ENCODE measurements at places on chromosomes 1 and 21.
A peak's percentile ranks its signal among the peaks of the same experiment; 100 is the strongest.

DNA sequence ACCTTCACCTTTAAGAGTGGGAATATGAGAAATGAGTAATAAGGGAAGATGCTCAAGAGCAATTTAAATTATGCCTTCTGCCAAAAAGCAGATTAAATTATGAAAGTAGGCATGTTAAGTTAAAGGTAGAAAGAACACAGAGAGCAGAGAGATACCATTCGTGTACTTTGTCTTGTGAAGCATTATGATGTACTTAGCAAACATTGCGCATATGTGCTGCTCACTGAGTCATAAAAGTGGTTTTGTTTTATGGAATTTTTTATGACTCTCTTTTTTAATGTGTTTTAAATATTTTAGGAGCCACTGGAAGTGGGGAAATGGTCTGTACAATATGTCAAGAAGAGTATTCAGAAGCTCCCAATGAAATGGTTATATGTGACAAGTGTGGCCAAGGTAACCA is 35.3 kb downstream of the MTF2 start:
- DNase-seq = peak; percentile 19

DNA sequence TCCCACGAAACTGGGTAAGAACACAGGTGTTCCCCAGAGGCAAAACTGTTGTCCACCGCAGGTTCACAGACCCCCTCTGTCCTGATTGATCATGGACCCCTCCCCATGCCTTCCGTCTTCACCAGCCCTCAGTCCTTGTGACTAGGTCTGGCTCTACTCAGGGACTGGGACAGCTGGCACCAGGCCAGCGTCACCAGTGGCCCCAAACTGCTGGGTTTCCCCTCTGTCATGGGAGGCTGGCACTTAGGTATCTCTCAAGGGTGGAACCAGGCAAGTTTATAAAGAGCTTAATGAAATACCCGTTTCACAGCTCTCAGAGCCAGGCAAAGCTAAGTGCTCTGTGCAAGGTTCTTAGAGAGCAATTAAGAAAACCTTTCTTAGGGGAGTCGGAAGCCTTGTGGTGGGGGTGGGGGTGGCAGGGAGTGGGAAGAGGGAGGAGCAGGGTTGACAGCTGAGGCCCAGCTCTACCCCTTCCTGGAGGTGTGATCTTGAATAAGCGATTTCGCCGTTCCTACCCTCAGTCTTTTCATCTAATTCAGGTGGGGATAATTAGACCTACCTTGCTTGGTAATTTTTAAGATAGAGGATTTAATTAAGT is 35.0 kb upstream of the IFNLR1 start:
- no peak for DNase-seq

- no peak for DNase-seq
Measured at GRCh38 chr1:8782001-8782620, 35.3 kb downstream of the RERE start.

GRCh38 chr1:77803371-77803770 is 23.9 kb downstream of the MIGA1 start:
- no peak for DNase-seq

DNA sequence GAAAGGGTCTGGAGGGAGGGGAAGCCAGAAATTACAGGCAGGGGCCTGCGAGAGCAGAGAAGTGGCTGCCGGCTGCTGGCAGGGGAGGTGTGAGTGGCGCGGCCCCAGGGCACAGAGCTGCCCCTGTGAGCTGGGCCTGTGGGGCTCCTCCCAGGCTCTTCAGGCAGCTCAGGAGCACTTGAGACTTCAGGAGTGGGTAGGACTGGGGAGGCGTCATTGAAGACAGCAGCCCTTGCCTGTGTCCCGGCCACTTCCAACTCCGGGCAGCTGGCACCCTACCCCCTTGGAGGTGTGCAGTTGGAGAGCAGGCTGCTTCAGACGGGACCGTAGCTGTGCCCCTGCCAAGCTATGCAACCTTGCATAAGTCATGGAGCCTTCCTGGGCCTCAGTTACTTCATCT is 87.5 kb upstream of the ACTL8 start:
- DNase-seq = no peak

- no peak for DNase-seq
Measured at GRCh38 chr1:179761846-179762640, 19.0 kb downstream of the FAM163A start.

DNA sequence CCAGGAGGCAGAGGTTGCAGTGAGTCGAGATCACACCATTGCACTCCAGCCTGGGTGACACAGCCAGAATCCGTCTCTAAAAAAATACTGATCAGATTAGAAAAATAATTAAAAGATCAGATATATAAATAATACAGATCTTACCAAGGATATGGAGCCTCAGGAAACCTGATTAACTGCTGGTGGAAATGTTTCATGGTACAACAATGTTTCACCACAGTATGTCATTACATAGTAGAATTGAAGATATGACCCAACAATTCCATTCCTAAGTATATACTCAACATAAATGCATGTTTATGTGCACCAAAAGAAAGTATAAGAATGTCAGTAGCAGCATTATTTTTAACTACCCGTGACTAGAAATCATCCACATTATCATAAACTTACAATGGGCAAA is 41.7 kb downstream of the CD53 start:
- no peak for DNase-seq

DNA sequence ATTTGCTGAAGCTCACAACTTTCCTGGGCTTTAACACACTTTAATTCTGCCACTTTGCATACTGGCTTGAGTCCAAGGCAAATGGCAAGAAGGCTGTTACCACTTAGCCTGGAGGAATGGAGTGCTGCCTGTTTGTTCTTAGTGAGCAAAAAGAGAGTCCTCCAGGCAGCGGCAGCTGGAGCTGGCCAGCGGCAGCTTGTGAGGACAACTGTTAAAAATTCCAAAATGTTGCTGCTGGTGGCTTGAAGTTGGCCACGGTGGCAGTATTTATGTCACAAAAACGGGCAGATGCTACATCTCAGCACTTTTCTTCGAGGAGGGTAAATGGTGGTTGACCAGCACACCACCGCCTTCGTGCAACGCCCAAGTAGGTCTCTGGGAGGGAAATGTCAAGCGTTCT is 27.3 kb downstream of the STPG1 start:
- DNase-seq = no peak

DNA sequence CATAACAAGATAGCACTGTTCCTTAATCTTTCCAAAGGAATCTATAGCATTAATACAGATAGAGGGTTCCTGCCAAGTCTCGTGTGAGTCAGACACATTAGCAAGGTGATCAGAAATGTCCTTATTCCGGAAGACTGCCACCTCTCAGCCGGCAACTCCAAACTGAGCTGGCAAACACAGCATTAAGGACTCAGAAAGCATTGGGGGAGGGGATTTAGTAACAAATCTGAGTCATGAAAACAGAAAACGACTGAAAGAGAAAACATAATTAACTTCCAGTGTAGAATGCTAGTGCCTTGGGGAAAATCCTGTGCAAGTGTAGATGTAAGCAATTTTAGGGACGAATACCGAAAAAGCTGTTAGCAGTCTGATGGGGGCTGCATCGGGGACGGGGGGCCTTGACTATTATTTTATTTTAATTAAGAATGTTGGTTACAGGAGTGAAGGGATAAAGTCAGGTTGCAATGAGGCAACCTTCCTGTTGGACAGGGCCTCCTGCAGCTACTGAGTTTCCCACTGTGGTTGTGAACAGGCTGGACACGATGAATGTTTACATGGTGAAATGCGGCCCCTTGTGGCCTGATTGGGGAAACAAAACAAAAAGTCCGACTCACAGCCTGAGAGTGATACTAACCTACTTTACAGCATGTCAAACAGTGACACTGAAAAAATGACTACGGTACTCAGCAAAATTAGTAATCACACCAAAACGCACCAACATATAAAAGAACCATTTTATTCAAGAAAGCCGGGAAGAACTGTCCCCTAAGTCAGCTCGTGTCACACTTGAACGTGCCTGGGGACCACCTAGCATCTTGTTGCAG is 20.7 kb downstream of the MIS18A start:
- DNase-seq = peak; percentile 91

DNA sequence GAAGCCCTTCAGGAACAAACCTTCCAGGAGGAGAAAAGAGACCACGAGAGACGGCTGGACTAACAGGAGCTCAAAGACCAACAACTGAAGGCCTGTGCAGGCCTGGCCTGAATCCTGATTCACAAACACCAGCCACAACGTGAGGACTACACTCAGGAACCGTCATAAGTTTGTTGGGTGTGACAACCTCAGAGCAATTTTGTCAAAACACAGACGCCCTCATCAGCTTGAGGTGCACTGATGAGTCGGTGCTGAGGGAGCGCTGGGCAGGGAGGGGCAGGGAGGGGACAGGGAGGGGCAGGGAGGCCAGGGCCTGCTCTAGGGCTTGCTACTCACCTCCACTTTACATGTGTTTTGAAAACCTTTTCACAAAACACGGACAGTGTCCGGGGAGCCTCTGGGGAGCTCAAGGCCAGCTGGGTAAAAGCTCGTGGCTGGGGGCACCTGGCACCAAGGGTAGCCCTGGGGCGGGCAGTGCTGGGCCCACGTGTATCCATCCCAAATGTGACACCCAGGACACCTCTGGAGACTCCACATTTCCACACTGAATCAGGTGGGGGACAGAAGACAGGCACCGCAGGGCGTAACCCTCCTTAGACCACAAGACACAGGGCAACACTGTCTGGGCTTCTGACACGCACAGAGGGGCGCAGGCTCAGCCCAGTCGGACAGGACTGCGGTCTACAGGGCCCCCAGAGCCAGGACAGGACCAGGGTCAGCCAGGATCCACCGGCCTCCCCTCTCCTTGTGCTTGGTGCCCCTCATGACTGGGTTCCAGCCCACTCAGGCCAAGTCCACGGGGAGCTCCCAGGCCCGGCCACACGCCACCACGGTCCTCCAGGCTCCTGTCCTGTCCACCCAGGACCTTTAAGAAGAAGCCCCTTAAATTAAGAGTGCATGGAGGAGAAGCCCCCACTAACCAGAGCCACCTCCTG is 16.5 kb downstream of the LSS start:
- DNase-seq = no peak

DNA sequence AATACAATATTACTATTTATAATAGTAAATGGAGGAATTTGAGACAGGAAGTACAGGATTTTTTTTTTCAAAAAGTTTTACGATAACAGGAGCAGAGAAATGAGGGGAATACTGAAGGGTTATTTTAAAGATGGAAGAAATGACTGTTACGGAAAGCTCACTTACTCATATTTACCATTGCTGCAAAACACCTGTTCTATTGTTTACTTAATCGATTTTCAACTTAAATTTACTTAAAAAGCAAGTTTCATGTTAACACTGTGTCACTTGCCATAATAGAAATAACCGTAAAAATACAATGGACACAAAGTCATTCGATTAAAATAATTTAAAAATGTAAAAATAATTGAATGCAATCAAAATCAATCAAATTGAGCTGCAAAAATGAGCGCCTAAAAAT is 3.4 kb upstream of the EXO1 start:
- no peak for DNase-seq

- peak; percentile 93 for DNase-seq
Measured at GRCh38 chr1:183209533-183210158, 23.6 kb downstream of the LAMC2 start.

- DNase-seq = no peak
Measured at GRCh38 chr1:61051719-61052394, 30.5 kb upstream of the NFIA start.

DNA sequence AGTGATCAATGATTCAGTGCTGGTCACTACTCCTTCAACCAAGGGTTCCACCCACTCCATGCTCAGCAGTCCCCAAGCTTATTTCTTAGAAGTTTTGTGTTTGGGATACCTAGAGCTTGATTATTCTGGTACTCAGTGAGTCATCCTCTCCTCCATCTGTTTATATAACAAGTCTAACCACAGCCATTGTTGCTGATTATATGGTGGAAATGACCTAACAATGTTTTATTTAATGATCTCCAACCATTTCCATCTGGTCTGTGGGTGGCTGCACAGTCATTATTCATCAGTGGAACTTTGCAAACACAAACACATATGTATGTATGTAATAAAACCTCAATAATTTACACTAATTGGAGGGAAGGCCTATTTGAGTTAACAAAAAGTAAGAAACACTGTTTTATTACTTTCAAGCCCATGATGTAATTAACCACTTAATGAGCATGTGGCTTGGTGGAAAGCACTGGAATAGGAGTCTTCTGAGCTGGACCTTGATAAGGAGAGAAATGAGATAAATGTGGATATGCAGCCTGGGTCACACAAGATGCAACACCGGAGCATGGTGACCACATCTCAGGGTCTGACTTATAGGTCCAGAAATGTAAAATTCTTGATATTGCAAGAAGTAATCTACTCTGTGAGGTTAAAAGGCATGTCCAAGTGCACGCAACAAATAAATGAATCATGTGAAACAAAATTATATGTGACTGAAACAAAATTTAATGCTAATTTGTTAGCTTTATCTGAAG is 99.0 kb upstream of the WLS start:
- peak; percentile 91 for DNase-seq

DNA sequence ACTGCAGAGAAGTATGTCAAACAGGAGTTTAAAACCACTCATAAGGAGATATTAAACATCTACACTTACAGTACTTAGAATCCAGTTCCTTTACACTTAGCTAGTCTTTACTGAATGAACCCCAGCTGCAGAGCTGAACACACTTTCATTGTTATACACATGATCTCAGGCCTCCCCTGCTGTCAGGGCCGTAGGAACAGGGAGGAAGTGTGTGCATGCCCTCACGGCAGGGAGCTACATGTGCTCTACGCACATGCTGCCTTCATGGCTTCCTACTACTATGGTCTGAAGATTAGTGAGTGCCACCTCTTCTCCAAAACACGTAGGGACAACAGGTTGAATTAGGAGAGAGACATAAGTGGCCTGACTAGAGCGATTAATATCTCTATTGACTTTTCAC is 191.5 kb downstream of the SIPA1L2 start:
- DNase-seq = no peak

GRCh38 chr1:185054365-185055060 is 9.2 kb downstream of the RNF2 start:
- no peak for DNase-seq

GRCh38 chr1:109274533-109275476 is 8.1 kb downstream of the PSRC1 start:
- no peak for DNase-seq

- DNase-seq = no peak
Measured at GRCh38 chr1:114010433-114011184, 31.3 kb downstream of the OLFML3 start.
